ENCODE measurements at places on chromosomes 5 and 9. TPM values are rescaled to one million over a fixed set of nuclear protein-coding genes. Genes with fewer than 3 reads are reported as not detected.

The CDH18 gene
- not detected for total RNA-seq

DNA sequence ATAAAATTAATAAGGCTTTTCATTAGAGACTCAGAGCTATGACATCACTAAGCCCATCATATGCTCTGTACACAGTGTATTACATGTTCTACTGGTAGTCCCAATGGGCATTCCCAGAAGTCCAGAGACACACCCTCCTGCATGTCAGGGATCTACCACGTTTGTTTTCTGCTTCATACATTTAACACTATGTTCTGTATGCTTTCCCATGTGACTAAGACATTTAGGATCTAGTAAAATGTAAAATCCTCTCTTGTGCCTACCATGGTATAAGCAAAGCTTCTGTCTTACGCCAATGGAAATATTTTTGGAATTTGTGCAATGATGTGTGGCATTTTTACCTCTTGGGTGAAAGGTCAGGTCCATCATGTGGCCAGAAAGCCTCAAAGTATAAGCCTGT, 192.4 kb downstream of the ADAMTSL1 start:
- DNase-seq, result no peak

The CCDC187 gene
- not detected for total RNA-seq

DNA sequence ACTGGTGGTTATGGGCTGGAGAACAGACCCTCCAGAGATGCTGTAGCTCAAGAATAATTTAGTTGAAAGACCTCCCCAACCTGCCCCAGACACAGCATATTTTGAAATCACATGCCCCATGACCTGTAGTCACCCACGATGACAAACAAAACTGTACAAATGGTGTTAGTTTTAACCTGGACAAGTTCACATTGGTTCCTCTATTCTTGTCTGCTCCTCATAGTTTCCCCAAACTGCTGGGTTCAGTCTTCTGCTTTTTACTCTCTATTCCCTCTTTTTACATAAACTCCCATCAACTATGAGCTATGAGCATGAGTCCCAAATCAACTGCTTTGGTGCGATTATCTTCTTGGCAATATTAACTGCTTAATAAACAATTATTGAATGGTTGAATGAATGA, 365.3 kb upstream of the CLINT1 start:
- DNase-seq, result no peak

DNA sequence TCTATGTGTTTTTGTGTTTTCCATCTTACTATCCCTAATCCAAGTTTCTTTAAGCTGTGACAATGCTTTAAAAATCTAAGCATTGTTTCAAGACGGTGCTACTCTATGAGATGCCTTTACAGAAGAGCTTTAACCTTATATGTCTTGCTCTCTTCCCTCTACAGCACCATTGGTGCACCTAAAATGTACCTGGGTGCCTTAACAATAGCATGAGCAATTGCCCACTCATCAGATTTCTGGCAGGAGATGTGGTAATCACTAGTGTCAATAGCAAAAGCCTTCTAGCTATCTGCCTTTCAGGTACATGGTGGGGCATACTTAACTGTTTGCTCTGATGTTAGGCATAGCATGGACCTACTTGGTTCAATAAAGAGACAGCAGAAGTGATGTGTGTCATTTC, 222.3 kb upstream of the KIF2A start:
- no peak for DNase-seq

DNA sequence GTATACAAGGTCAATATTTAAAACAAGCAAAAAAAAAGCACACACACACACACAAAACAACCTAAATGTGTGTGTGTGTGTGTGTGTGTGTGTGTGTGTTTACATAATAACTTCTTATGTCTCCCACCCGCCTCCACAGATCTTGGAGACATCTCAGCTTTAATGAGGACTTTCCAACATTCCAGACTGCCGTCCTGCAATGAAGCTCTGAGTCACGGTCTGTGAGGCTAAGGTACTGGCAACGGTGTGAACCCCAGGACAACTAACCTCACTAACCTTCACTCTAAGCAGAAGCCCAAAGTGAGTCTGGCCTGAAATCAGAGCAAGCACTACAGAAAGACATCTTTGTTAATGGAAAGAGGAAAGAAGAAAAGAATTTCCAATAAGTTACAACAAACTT, 22.3 kb downstream of the ZNF474 start:
- no peak for DNase-seq

The CNOT8 gene
- total RNA-seq, result 28.4 TPM

GRCh38 chr5:169997798-169998197, 17.5 kb upstream of the INSYN2B start:
- no peak for DNase-seq

- DNase-seq, result peak; percentile 54
These were observed 5.0 kb upstream of the TMEM268 start for GRCh38 chr9:114606068-114606467.

The SAXO1 gene
- total RNA-seq, result not detected

The FGF1 gene
- 39.2 TPM for total RNA-seq

- no peak for DNase-seq
These were observed 520.6 kb downstream of the CTNND2 start for GRCh38 chr5:11383506-11384095.

DNA sequence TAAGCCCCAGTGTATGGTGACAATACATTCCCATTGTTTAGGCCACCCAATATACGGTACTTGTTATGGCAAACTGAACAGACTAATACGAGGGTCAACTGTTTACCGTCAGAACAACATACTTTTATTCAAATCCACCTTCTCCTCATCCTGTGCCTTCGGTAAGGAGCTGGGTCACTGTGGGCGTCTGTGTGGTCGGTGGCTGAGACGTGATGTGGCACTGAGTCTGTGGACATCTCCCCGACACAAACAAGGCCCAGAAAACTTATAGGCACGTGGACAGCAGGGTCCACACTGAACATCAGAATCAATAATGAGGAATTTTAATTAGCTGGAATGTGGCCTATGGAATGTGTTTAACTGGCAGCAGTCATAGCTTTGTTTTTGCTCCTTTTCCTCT, 154.3 kb upstream of the IRX2 start:
- DNase-seq, result no peak

The PNPLA7 gene
- total RNA-seq, result 7.6 TPM

- no peak for DNase-seq
These were observed 3.5 kb downstream of the RASEF start for GRCh38 chr9:83059417-83059816.

DNA sequence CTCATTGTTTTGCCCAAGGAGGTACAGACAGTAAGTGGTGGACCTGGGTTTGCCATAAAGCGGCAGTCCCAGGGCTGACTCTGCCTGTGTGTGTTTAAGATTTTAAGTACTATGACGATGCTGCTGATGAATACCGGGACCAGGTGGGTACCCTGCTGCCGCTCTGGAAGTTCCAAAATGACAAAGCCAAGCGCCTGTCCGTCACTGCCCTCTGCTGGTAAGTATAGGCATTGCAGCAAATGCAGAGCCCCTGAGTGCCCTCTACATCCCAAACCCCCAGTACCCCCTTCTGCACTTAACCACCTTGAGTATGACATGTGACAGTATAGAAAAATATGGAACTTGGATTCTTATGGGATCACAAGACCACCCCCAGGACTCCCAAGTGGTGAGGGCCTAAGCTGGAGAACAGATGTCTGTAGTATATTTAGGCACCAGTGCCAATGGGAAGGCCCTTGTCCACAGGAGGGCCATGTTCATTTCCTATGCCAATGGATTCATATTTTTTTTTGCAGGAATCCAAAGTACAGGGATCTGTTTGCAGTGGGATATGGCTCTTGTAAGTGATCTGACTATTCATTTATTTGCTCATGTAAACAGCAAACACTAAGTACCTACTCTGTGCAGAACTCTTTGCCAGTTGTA, 22.0 kb downstream of the ENHO start:
- DNase-seq, result peak; percentile 44

DNA sequence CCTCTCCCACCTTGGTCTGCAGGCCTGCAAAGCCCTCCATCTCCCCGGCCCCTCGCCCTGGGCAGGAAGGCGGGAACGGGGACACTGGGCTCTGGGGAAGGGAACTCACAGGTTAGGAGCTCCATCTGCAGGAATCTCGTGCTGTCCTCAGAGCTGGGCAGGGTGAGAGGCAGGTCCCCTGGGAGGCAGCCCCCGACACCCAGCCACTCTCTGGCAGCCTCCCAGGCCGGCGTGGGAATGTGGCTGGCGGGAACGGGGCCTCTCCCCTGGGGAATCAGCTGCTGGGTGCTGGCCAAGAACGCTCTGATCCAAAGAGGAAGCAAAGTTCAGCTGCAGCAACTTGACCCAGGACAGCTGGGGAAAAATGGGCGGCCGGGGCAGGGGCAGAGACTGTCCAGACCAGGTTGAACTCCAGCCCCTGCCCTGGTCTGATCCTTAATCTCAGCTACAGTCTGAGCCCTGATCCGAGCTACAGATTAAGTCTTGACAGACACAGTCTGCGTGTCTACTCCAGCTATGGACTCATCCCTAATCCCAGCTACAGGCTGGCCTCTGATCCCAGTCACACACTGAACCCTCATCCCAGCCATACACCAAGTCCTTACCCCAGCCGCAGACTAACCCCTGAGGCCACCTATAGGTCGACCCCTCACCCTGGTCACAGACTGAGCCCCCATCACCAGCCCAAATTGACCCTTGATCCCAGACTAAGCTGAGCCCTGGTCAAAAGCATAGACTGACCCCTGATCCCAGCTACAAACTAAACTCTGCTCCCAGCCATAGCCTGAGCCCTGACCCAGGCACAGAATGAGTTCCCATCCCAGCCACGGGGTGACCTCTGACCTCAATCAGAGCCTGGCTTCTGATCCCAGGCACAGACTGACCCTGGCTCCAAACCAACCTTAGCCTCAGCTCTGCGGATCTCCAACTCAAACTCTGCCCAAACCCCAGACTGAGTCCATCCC, 37.3 kb upstream of the EGFL7 start:
- DNase-seq, result peak; percentile 87

The SCGB3A2 gene
- total RNA-seq, result not detected

GRCh38 chr9:97755618-97756267, 58.6 kb upstream of the XPA start:
- DNase-seq, result peak; percentile 62

The DMGDH gene
- 7.0 TPM for total RNA-seq

DNA sequence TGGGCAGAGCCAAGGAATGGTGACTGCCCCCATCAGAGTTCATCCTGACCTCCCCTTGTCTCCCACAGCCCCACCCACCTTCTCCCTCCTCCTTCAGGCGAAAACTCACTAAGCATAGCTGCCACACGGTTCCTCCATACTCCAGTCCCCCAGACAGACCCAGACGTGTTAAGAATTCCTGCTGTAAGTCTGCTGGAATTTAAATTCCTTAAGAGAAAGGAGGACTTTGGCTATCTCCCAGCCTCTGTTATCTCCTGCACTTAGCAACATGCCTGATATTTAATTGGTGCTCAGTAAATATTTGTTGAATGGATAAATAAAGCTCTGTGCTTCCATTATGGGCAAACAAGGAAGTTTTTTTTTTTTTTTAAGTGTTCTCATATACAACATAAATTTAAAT, 213.7 kb downstream of the RFK start:
- DNase-seq, result no peak

- DNase-seq, result no peak
These were observed 103.9 kb upstream of the SMIM23 start for GRCh38 chr5:171681677-171682076.

GRCh38 chr5:142314606-142315005, 10.2 kb downstream of the SPRY4 start:
- no peak for DNase-seq

GRCh38 chr5:80138486-80138885, 103.3 kb downstream of the THBS4 start:
- DNase-seq, result no peak

The ABL1 gene
- 32.9 TPM for total RNA-seq

DNA sequence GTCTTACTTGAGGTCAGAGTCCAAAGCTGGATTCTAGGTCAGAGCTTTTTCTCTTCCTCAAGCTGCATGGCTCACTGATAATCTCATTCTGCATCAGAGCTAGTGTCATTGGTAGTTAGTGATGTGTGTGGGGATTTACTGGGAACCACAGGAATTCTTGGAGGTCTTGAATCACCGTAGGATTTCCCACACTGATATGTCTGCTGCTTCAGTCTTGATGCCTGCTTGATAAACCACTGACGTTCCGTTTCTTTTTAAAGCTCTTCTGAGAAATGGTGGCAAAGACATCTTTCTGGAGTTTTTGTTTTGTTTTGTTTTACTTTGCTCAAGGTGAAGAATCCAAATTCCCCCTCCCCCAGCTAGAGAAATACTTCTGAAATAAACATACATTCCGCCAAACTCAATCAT, 1.2 kb upstream of the GARIN3 start:
- no peak for DNase-seq

- peak; percentile 49 for DNase-seq
These were observed 10.5 kb downstream of the RGS14 start for GRCh38 chr5:177367981-177368868.

GRCh38 chr5:94702729-94703128, 84.3 kb downstream of the SLF1 start:
- no peak for DNase-seq

The MEGF10 gene
- total RNA-seq, result 2.7 TPM

DNA sequence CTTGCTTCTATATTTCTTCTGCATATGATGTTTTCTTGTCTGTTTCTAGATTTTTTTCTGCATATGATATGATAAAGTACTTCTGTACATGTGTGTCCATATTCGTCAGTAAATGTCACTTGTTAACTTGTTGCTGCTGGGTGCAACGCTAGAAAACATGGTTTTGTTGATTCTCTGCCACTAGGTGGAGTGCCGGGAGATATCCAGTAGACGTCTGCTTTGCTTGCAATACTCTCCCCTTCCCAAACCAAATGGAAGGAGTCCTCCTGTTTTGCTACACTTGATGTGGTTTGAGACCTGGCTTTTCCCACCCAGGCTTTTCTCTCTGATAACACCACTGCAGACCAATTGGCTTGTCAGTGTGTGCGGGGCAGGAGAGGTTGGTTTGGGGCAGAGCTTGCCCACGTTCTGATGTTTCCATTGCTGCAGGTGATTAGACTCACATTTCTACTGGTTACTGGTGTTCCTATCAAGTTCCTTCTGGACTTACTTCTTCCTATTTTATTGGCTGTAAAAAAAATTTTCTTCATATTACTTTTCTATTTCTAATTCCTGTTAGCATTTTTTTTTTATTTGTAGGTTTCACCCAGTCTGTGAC, 900.0 kb upstream of the CDH10 start:
- DNase-seq, result no peak

DNA sequence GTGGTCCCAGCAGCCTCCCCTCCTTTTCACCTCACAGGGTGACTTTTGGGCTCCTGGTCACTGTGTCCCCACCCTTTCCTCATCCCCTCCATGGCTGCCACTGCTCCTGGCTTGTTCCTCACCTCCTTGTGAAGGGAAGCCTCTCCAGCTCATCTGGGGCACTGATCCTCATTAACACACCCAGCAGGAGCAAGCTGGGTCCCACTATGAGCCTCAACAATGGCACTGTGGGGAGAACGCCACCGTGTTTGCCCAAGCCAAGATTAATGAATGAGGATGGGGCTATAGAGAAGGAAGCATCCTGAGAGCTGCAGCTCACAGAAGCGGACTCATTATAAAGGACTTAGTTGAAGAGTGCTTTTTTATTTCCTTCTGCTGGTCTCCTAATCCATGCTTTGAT, 118.4 kb downstream of the MARCHF11 start:
- DNase-seq, result no peak

- no peak for DNase-seq
These were observed 42.8 kb downstream of the VLDLR start for GRCh38 chr9:2664174-2665065.

The PCDHA8 gene
- total RNA-seq, result not detected

The C9 gene
- total RNA-seq, result not detected

Data from right cardiac atrium (tissue), 5 donors.